NCI-H2029 treated with DMSO at 0.1 percent for 48 hours (cell line): ENCODE measurements at places on chromosomes 12 and 14.

GRCh38 chr12:113306382-113306781 is 28.5 kb downstream of the SLC8B1 start:
- DNase-seq: no peak

DNA sequence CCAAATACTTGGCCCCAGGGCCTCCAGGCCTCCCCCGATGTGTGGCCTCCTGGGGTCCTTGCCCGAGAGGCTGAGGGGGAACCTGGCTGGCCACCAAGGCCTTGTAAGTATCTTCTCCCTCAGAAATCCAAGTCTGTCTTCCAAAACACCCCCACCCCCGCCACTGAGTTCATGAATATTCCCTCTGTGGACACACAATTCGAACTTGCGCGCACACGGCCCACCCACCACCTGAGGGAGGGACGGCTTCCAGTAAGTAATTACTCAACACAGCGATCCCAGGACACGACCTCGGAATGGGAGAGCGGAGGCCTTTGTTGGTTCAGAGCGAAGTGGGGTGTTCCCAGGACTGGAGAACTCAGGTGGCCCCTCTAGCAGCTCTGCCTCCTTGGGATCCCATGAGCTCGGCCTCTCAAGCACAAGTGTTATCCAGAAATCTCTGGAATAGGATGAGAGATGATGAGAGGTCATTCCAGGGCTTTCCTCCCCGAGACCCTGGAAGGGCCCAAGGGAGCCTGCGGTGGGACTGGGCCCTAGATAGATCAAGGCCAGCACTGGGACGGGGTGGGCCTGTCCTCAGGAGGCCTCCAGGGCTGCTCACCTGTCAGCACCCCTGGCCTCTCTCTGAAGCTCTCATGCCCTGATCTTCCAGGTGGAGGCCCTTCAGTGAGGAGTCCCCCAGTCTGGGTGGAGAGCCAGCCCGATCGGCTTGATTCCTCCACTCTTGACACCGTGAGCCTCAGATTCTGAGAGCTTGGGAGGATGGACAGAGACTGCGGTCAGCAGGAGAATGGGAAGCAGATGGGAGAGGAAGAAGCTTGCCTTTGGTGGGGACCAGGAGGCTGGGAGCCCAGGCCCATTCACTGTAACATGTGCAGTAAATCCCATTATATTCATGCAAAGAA is 219.0 kb upstream of the RTL1 start:
- DNase-seq: no peak

GRCh38 chr14:90381011-90381786 is 15.6 kb upstream of the CALM1 start:
- DNase-seq: no peak

- no peak for DNase-seq
Observed at GRCh38 chr12:107586256-107586970, 99.2 kb upstream of the PWP1 start.

- no peak for DNase-seq
Observed at GRCh38 chr12:47832263-47832933, 12.7 kb upstream of the HDAC7 start.

GRCh38 chr12:10189653-10190052 is 10.8 kb downstream of the TMEM52B start:
- no peak for DNase-seq

GRCh38 chr12:7403466-7403865 is 40.5 kb downstream of the CD163L1 start:
- DNase-seq: no peak

DNA sequence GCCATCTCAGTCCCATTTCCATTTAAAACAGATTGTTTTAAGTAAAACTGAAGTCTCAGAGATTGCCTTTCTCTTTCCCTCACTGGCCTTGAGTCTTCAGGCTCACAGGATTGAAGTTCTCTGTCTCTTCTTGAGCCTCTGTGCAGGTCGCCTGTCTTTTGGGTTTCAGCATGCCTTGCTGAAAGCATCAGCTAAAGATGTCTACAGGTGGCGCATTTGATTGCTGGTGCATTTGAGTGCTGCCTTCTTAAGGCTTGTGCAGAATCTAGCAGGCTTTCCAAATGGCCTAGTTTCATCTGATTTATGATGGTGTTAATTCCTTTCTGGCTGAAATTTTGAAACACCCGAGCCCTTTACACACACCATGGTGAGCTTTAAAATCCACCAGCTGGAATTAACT is 1062.2 kb upstream of the FBXO33 start:
- DNase-seq: no peak

GRCh38 chr12:19140381-19141236 is 11.1 kb downstream of the PLEKHA5 start:
- no peak for DNase-seq

GRCh38 chr14:92585981-92586937 is 72.7 kb downstream of the RIN3 start:
- no peak for DNase-seq

DNA sequence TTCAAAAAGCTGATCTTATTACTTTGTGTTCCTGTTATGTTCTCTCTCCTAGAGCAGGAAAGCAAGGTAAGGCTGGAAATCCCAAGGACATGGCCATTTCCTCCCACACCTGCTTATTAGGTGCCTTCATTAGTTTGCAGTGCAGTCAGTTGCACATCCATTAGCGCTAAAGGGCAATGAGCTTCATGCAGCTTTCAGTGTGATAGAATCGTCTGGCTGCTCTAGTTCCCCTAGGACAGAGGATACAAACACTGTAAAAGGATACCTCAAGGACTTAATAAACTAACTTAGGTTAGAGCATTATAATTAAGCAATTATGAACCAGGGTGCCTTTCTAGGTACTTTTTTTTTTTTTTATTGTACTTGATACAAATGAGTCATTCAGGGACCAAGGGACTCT is 21.1 kb downstream of the TMEM117 start:
- DNase-seq: no peak

DNA sequence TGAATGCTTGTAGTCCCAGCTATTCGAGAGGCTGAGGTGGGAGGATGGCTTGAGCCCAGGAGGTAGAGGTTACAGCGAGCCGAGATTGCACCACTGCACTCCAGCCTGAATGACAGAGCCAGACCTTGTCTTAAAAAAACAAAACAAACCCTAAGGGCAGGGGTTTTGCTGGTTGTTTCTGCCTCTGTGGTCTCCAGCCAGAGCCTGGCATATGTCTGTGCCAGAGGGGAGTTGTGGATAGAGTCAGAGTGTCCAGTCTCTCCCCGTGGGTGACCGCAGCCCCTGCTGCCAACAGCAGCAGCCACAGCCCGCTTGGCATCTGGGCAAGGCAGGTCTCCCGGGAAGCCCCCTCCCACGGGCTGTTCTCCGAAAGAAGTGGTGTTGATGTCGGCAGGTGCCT is 37.6 kb downstream of the MVK start:
- no peak for DNase-seq

DNA sequence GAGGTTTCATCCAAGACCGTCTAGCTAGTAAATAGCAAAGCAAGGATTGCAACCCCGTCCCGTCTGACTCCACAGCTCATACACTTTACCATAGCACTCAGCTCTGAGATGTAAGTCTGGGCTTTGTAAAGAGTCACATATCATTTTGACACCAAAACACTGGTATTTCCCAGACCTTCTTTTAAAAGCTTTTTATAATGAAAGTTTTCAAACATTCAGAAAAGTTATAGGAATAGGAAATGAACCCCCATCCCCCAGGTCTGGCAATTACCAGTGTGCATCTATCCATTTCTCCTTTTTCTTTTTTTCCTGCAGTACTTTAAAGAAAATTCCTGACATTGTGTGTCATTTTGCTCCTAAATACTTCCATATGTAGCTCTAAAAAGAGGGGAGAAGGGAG is 183.6 kb upstream of the CCND2 start:
- no peak for DNase-seq

- DNase-seq: no peak
Observed at GRCh38 chr14:22497144-22497423, 91.9 kb downstream of the DAD1 start.

DNA sequence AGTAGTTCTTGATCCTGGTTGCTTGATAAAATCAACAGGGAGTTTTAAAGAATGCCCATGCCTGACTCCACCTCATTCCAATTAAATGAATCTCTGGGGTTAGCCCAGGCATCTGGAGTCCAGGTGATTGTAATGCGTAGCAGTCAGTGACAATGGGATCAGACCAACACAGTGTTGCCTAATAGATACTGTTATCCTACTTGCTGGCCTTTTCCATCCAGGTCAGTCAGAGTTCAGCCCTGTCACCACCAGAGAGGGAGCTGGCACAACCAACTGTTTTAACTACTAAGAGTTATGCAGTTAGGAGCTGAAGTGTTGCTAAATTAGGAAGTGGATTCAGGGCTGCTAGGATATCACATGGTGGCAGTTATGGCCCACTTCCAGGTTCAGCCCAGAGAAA is 107.1 kb downstream of the GPR135 start:
- peak; percentile 25 for DNase-seq

DNA sequence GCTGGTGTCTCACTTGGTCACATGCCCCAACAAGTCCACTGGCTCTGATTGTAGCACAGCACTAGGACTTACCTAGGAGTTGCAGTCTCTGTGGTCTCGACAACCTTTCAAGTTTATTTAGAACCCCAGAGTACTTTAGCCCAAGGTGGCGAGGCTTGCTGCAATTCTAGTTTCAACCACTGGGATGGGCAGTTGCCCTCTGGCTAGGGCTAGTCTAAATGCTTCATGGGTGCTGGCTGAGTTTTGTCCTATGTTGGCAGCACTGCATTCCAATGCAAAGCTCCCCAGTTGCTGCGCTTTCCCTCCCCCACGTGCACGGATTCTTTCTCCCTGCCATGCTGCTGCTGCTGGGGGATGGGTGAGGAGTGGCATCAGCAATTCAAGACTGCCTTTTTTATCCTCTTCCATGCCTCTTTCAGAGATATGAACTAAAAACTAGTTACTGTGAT is 207.9 kb downstream of the SYNE2 start:
- DNase-seq: no peak

DNA sequence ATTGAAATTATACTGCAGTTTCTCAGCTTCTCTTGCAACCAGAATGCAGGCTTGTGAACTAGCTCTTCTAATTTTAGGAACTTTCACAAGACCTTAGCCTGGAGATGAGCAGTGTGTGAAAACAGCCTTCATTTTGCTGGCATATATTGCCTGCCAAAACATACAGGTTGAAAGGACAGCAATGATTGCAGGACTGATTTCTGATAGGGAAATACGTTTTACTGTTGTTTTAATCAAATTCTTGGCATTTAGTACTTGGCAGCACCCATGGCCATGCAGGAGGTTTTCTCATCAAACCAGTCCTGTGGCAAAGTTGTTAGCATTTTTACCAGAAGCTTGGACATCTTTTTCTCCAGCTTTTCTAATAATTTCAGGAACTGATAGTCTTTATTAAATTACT is 91.9 kb upstream of the MUCL1 start:
- DNase-seq: no peak

DNA sequence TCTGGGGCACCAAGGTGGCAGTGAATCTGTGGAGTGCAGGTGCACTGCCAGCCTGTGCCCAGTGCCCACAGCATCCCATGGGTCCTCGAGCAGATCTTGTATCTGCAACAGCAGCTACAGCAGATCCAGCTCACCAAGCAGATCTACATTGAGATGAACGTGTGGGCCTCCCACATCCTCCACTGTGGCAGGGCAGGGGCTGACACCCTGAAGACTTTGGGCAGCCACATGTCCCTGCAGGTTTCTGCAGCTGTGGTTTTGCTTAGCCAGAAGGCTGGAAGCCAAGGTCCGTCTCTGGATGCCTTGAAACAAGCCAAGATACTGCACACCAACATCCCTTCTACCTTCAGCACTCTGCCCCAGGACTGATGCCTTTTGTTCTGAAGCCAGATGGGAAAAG is 338.8 kb upstream of the OR4E1 start:
- DNase-seq: no peak

DNA sequence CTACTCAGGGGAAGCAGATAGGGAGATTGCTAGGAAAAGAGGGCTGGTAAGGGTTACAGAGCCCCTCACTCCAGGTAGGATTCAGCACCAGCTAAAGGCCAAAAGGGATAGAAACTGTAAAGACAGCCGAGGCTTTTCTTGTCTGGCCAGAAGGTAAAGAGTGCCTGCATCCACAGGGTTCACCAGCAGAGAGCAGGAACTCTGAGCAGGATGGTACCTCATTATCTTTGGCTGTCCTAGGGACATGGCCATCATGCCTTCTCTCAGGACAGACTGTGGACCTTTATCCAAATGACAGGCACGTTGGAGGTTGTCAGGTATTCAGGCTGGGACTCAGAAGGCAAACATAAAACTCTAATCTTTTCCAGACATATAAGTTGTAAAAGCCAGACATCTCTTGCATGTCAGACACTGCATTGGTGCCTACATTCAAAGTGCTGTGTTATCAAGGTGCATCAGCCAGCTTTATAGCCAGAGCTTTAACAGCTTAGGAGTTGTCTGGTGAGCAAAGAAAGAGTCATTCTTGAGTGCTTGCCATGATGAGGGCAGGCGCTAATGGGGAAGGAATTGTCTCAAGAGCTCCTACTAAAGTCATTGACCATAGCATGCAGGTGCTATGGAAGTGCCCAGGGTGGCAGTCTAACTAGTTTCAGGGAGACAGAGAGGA is 89.5 kb downstream of the PELI2 start:
- peak; percentile 47 for DNase-seq

- no peak for DNase-seq
Observed at GRCh38 chr12:15534874-15535273, 212.6 kb downstream of the PTPRO start.

- DNase-seq: no peak
Observed at GRCh38 chr12:123096182-123096581, 54.7 kb downstream of the PITPNM2 start.

- DNase-seq: no peak
Observed at GRCh38 chr12:124125203-124125871, 152.3 kb downstream of the ZNF664 start.

DNA sequence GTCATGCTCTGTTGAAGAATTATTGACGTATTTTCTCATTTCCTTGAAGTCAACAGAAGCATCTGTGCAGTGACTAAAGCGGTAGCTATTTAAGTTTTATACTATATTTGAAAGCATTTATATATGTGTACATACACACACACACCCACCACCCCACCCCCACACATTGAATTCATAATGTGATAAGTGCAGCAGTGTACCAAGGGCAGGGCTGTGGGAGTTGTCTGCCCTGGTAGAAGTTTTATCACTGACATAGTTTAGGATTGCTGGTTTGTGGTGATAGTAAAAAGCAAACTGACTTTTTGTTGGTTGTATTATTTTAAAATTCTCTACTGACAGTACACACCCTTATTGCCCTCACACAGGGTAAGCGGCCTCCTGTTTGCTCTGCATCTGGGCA is 39.1 kb downstream of the GAS2L3 start:
- no peak for DNase-seq

GRCh38 chr12:52730793-52731192 is 27.5 kb upstream of the KRT77 start:
- DNase-seq: no peak

DNA sequence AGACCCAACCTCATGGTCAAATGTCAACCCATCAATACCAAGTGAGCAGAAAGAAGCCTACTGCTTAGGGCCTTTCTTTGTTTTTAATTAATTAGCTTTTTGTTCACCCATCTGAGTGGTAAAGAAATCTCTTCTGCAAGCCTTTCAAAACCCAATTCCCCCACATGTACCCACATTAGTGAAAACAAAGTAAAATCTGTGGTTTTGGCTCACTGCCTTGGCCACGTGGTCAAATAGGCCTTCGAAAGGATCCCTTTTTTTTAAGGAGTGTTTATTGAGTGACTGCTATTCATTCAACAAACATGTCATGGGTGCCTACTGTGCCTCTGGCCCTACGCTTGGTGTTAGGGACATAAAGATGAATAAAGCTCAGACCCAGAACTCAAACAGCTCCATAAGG is 160.1 kb downstream of the NUAK1 start:
- no peak for DNase-seq

- DNase-seq: no peak
Observed at GRCh38 chr12:60475825-60476224, 880.0 kb downstream of the SLC16A7 start.

GRCh38 chr14:87186737-87187136 is 806.2 kb downstream of the GALC start:
- DNase-seq: no peak
